ENCODE measurements at places on chromosomes 11 and 22.

- no peak for DNase-seq
Measured at GRCh38 chr22:45008186-45008681, 1.6 kb downstream of the PHF21B start.

- no peak for DNase-seq
Measured at GRCh38 chr11:89293965-89294679, 116.4 kb downstream of the TYR start.

DNA sequence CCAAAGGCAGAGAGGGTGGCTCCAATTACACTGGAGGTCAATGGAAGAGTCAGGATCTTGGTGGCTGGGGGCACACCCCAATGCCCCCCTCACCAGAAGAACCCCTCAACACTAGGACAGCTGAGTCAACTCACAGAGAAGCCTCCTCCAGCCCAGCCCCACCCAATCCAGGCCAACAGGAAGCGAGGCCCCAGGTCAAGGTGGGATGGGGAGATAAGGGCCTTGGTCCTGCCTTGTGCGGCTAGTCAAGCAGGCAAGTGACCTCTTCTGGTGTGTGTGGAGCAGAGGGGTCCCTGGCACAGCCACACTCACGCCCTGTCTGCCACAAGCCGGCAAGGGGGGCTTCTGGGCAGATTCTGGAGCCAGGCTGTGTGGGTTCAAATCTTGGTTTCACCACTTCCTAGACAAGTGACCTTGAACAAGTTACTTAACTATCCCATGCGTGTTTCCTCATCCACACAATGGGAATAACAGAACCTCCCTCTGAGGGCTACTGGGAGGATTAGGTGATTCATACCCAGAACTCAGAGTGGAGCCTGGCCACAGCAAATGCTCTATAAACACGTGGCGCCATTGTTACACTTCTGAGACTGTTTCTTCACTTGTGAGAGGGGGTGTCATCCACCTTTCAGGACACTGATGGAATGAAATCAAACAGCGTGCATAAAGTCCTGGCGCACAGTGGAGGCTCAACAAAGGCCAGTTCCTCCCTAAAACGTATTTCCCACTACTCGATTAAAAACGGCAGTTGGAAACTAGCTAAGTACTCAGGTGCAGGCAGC lies 3.2 kb downstream of the TTLL12 start:
- DNase-seq, result no peak

- no peak for DNase-seq
Measured at GRCh38 chr11:130003717-130004001, 1.0 kb upstream of the PRDM10 start.

DNA sequence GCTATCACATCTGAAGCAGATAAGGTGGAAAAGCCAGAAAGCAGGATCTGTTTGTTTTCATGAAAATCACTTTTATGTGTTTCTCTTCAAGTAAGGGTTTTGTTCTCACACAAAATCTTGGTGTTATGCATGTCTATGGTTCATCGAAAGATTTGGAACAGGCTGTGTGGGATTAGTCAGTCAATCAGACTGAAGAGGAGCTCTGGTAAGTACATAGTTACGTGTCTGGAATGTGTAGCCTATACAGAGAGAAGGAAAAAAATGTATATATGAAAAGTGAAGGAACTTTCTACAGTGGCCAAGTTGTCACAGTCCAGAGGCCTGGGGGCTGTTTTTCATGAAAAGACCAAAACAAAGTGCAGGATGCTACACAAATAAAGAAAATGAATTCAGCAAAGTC lies 156.7 kb downstream of the CNTN5 start:
- DNase-seq, result no peak

DNA sequence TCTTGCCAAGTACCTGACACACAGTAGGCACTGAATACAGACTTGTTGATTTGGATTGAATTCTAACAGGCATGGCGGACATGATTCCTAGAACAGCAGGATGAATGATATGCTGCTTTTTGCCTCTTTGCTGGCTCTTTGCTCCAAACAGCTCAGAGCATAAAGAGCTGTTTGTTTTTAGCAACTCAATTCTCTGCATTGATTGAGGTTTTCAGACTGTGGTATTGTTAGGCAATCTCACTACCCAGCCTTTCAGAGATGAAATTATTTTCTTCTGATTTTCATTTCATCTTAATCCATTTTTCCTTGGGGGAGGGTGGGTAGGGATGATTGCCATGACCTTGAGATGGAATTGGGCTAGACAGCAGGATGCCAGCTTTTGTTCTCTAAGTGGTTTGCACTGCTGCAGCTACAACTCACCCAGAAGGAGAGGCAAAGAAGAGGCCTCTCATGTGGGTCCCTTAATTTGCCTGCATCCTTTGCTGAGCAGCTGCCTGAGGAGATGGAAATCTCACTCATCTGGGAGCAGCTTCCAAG lies 20.5 kb downstream of the COA4 start:
- peak; percentile 42 for DNase-seq

DNA sequence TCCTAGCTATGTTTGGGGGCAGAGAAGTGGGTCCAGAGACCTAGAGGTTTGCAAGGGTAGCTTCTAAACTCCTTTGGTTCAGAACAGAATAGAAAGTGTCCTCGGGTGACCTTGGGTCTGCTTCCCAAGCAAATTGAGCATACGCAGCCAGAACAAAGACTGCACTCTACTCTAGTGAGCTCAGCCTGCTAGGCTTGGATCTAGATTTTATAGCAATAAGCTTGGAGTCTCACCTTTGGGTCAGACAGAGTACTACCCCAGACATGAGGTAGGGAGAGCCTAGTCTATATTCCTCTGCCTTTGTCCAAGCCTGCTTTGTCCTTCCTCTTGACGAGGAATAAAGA lies 52.6 kb upstream of the ELF5 start:
- no peak for DNase-seq

- no peak for DNase-seq
Measured at GRCh38 chr11:121870206-121871045, 245.6 kb downstream of the BLID start.

GRCh38 chr11:11973361-11973800 lies 35.0 kb downstream of the DKK3 start:
- no peak for DNase-seq

DNA sequence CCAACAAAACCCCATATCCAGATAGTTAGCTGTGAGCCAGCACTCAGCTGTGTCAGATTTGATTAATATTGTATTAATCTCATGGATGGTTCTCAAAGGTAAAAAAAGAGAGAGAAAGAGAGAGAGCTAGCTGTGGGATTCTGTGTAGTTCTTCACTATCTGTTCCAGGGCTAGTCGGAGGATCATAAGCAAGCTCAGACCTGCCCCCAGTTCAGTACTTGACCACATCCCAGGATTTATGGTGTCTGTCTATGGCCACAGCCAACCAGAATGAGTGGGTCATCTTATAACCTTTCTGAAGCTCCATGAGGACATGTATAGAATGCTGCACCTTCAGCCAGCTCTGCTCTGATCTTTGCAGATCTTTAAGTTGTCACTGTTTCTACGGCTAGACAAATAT lies 13.5 kb upstream of the B3GNT6 start:
- DNase-seq, result no peak

- no peak for DNase-seq
Measured at GRCh38 chr11:10641177-10641911, 52.2 kb downstream of the IRAG1 start.

- no peak for DNase-seq
Measured at GRCh38 chr11:65661599-65662246, 993 bp downstream of the RELA start.

DNA sequence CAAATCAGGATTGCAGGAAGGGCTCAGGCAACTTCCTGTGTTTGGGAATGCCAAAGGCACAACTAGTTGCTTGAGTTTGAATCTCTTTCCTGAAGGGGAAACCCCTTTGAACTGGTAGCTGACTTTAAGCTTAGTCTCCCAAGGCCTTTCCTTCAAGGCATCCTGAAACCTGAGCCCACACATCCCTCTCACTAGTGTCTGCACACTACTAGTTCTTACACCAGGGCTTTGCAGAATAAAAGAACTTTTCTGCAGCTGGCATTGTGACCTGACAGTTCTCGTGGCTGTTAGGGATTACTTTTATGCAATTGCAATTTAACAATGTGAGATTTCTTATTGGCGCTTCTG lies 95.4 kb downstream of the EXT2 start:
- no peak for DNase-seq

DNA sequence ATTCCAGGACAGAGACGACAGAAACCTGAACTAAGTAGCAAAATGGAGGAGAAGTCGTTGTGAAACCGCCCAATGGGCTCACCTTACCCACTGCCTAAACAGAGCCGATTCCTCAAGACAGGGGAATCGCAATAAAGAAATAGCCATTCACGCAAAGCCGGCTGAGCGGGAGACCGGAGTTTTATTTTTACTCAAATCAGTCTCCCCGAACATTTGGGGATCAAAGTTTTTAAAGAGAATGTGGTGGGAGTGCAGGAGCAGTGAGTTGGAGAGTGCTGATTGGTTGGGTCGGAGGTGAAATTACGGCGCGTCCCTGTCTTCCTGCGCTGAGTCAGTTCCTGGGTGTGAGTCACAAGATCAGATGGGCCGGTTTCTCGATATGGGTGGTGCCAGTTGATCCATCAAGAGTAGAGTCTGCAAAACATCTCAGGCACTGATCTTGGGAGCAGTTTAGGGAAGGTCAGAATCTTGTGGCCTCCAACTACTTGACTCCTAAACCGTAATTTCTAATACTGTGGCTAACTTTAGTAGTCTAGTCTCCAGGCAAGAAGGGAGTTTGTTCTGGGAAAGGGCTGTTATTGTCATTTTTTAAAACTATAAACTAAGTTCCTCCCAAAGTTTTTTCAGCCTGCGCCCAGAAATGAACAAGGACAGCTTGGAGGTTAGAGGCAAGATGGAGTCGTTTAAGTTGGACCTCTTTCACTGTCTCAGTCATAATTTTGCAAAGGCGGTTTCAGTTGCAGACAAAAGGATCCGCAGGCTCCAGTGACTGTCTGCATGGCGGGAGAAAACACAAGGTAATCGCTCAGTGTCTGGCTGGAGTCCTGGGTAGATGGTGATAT lies 34.1 kb downstream of the OR4D9 start:
- DNase-seq, result no peak

GRCh38 chr11:125072218-125072960 lies 9.3 kb downstream of the SLC37A2 start:
- DNase-seq, result no peak

- DNase-seq, result no peak
Measured at GRCh38 chr22:43889860-43890253, 2.0 kb downstream of the PNPLA5 start.

GRCh38 chr11:129061492-129062230 lies 119.0 kb upstream of the TP53AIP1 start:
- DNase-seq, result no peak

DNA sequence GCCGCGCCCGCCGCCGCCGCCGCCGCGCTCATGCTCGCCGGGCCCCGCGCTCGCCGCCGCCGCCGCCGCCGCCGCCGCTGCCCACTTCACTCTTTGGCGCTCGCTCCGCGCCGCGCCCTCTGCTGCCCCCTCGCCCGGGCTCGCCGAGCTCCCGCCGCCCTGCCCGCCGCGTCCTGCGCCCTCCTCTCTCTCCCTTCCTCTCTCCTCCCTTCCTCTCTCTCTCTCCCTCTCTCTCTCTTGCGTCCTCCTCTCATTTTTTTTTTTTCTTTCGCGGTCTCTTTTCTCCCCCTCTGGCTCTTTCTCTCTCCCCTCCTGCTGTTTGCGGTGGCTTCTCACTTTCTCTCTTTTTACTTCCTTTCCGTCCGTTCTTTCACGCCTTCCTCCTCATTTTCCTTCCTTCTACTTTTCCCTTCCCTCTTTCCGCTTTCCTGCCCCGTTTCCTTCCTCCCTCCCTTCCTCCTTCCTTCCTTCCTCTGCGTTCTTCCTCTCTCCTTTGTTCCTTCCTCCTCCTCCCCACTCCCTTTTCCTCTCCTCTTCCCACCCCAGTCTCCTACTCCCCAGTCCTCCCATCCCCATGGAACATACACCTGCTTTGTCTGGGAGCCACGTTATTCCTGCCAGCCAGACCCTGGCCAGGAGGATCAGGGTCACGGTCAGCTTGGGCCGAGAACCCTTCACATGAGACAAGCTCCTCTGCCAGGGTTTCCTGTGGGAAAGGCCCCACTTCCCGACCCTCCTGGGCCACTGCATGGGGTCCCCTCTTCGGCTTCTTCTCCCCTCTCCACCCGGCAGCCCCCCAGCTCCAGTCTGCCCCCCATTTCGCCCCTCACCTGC lies 19.3 kb upstream of the SHISAL1 start:
- peak; percentile 8 for DNase-seq

DNA sequence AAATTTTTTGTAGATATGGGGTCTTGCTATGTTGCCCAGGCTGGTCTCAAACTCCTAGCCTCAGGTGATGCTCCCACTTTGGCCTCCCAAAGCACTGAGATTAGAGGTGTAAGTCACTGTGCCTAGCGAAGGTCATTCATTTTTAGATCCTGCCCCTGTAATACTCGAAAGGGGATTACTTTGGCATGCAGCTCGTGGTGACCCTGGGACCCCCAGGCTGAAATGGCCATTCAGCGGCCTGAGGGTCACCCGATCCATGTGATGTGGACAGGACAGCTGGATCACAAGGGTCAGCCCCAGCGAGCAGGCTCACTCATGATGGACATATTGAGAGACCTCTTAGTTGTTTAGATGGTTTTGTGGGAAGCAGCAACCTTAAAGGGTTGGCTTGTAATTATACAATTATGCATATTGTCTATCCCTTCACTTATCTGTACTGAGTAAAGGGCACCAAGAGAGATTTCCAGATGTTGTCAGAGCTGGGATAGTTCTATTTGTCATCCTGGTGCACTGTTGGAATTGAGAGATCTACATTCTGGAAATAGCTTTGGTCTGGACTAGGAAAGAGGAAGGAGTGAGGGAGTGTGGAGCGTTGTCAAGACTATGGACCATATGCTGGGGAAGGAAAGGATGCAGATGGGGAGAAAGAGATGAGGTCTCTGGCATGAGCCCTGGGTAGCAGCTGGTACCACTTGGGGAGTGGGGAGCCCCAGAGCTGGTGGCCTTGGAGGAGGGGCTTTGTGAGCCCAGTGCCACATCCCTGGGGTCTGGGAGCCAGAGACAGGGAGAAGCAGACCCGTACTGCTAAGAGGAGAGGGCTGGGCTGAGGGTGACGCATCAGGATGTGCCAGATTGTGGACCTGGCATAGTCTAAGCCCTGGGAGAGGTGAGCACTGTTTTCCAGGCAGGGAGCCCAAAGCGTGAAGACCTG lies 15.5 kb downstream of the RHBDD3 start:
- DNase-seq, result no peak

GRCh38 chr11:59756558-59756840 lies 1.3 kb downstream of the STX3 start:
- no peak for DNase-seq
